ENCODE measurements at places on chromosomes 2 and 18.

GRCh38 chr18:13813271-13813849 is 10.6 kb upstream of the MC5R start:
- DNase-seq = peak; percentile 92

DNA sequence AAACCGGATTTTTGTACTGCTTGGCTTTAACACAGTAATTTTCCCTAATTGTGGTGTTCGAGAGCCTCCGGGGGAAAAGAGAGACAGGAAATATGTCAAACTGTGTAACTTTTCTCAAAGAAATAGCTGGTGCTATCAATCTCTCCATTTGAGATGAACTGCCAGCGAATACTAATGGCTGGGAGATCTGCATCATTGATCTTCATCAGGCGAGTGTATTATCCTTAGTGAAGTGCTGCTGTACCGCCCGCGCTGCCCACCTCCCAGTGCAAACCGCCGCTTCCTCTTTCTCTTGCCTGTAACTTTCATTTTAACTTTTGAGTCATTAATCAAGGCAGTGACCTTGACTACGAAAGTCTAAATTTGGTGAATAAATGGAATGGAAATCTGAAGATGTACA is 246.1 kb upstream of the ST6GAL2 start:
- DNase-seq = no peak

DNA sequence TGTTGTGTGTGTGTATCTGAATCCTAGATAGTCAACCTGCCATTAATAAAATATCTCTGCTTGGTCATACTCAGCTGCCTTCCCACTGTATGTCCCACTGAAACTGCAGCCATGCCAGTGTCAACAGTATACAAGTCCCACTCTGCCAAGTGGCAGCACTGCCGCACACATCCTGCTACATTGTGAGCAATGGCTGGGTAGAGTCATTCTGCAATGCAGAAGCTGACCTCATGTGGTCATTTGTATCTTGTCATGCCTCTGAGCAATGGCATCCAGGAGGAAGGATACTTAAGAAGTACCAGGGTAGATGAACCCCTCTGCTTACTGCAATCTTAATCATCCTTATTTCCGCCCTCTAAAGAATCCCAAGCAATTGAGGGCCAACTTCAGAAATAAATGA is 302.2 kb upstream of the DDX18 start:
- peak; percentile 8 for DNase-seq

- no peak for DNase-seq
Observed at GRCh38 chr2:241648453-241648852, 11.0 kb downstream of the ATG4B start.

DNA sequence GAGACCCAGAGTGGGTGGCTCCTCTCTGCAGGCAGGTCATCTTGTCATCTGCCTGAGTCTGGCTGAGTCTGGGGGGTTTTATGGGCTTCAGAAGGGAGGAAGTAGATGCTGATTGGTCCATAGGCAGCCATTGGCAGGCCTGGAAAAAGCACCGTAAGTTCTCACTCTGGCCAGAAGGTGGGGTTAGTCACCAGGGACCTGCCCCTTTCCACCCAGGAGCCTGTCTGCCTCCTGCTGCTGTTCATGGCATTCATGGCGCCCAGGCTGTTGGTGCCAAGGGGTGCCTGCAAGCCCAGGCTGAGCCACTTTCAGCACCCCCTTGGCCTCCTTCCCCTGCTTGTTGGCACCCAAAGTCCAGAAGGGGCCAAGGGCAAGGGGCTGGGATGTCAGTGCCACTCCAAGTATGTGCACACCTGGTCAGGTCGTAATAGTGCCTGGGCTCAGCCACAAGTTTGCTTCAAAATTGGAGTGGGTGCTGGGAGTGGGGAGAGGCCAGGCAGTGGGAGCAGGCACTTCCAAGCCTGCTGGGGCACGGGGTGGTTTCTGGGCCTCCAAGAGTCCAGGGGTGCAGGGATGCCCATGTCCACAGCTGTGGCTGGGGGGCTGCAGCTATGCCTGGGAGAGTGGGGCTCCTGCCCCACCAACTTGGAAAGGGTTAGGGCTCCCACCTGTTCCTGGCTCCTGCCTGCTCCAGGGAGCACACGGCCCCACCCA is 178.1 kb downstream of the FAM210A start:
- DNase-seq = no peak

DNA sequence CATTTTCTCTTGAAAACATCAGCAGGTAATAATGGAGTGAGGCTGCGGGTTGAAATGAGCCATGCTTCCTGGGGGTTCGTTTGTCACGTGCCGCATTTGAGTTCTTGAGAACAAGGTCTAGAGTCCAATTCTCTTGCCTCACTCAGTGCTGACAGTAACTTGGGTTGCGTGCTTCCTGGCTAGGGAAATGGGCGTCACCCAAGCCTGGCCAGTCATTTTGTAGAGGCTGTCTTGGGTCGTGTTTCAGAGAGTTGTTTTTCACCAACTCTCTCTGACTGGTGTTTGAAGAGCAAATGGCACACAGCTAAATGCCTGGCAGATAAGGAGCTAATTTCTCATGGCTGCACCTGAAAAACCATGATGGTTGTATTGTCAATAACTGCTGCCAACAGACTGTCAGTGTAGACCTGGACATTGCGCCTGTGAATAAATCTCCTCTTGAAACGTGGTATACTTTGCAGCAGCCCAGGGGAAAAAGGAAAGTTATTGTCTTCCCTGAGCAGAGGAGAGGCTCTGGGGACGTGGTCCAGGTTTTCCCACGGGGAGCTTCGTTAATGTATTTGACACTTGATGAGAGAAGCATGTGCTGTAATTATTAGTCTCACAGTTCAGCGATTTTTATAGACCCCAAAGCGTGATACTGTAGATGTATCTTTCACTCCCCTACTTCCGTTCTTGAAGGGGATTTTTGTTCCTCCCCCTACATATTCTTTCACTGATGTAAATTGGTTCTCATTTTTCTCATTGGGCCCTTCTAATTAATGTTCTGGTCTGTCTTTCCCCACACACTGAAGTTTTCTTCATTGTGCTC is 196.0 kb downstream of the FHOD3 start:
- DNase-seq = no peak

GRCh38 chr18:39667905-39668304 is 2102.3 kb upstream of the CELF4 start:
- DNase-seq = no peak

GRCh38 chr2:181106789-181107627 is 126.6 kb downstream of the UBE2E3 start:
- peak; percentile 36 for DNase-seq

DNA sequence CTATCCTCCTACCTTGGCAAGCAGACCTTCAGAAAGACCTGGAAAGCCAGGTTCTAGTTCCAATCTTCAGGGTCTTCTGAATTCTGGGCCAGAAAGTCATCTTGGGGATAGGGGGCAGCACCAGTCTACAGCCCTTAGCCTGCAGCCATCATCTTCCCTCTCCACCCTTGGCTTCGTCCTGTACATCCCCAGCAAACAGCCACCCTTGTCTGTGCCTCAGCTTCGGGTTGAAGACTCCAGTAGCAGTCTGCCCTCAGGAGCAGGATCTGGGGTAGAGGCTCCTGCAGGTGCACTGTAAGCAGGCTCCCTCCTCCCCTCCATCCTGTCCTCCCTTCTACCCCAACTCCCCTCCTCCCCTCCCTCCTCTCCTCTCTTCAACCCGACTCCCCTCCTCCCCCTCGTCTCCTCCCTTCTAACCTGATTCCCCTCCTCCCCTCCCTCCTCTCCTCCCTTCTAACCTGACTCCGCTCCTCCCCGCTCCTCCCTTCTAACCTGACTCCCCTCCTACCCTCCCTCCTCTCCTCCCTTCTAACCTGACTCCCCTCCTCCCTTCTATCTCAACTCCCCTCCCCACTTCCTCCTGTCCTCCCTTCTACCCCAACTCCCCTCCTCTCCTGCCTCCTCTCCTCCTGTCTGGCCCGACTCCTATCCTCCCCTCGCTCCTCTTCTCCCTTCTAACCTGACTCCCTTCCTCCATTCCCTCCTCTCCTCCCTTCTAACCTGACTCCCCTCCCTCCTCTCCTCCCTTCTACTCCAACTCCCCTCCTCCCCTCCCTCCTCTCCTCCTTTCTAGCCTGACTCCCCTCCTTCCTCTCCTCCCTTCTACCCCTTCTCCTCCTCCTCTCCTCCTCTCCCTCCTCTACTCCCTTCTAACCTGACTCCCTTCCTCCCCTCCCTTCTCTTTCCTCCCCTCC is 90.1 kb upstream of the SMAD2 start:
- DNase-seq = no peak

DNA sequence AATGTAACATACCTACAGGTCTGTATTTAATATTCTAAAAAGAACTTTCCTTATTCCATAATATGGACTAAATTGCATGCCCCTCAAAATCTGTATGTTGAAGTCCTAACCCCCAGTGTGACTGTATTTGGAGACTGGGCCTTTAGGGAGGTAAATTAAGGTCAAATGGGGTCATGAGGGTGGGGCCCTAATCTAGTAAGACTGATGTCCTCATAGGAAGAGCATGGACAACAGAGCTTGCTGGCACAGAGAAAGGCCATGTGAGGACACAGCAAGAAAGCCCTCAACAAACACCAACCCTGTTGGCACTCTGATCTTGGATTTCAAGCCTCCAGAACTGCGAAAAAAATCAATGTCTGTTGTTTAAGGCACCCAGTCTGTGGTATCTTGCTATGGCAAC is 18.6 kb downstream of the SF3B1 start:
- DNase-seq = no peak

GRCh38 chr2:166627893-166628292 is 133.8 kb upstream of the SCN7A start:
- no peak for DNase-seq

DNA sequence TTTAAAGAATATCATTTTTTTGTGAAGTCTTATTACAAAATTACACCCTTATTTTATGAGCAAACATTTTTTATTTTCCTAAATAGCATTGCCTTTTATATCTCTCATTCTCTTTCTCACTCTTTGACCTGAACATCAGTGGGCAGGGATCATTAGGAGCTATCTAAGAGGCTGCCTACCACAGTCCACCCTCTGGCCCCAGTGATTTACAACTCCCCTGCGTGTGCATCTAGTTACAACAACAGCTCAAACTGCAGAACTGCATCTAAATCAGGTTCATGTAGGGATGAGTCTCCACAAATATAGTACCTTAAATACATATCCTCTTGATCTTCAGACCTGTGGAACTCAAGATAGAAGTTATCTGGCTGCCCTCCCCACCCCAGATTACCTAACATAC is 172.4 kb upstream of the CXCR4 start:
- no peak for DNase-seq

GRCh38 chr2:134398300-134398699 is 144.4 kb downstream of the MGAT5 start:
- DNase-seq = no peak

GRCh38 chr2:31322371-31322770 is 88.4 kb downstream of the EHD3 start:
- no peak for DNase-seq

GRCh38 chr2:170214309-170214948 is 36.5 kb downstream of the MYO3B start:
- no peak for DNase-seq

- peak; percentile 63 for DNase-seq
Observed at GRCh38 chr18:67670024-67670543, 153.6 kb upstream of the DSEL start.

GRCh38 chr2:67729474-67729873 is 332.3 kb downstream of the ETAA1 start:
- no peak for DNase-seq

Measured in eye (tissue), 1 donor.